ENCODE measurements at places on chromosomes 3 and 15. TPM values are rescaled to one million over a fixed set of nuclear protein-coding genes. Genes with fewer than 3 reads are reported as not detected.

The ZNF774 gene
- 4.3 TPM for polyA plus RNA-seq

The TRPM1 gene
- polyA plus RNA-seq = 0.53 TPM

The IMPG2 gene
- 0.44 TPM for polyA plus RNA-seq

The TNIK gene
- 16.1 TPM for polyA plus RNA-seq

The RBPMS2 gene
- polyA plus RNA-seq = 12.9 TPM

The PLCB2 gene
- 12.1 TPM for polyA plus RNA-seq

The SCN11A gene
- polyA plus RNA-seq = 0.80 TPM

The USP8 gene
- 62.8 TPM for polyA plus RNA-seq

The SPINK8 gene
- 0.32 TPM for polyA plus RNA-seq

The SHF gene
- 17.8 TPM for polyA plus RNA-seq

The RTP1 gene
- not detected for polyA plus RNA-seq
